ENCODE measurements at places on chromosomes 1 and 21.
A peak's percentile ranks its signal among the peaks of the same experiment; 100 is the strongest.

DNA sequence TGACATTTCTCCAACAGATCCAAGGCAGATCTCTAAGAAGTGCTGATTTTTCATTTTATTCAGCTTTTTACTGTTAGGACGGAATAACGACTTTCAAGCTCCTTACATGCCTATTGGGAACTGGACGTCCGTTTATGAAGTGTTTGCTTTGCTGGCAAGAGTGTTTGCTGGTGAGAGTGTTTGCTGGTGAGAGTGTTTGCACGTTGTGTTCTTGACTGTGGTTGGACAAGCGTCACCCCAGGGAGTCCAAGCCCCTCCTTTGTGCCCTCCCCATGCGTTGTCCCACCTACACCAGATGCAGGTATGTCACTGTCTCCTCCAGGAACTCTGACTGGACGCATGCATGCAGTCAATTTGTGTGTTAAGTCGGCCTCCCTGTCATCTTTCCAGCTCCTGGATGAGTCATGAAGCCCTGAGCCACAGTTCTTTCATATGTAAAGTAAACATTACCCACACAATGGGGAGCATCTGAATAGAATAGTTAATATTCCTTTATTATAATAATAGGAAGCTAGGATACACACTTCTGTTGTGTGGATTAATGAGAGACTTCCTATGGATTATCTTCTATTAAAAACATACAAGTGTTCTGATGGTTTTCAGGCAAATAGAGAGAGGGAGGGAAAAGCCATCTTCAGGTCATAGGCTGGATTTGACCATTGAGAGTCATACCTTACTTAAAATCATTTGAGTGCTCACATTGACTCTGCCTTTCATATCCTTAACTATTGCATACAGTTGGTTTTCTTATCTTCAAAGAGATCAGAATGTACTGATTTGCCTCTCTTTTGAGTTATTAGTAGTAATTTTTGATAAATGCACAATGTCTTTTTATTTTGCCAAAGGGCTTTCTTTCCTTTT is 119.2 kb downstream of the GALNT2 start:
- H3K4me3 ChIP-seq = peak overlapping the region; percentile 34
- no peaks in the 10 kb centered on the region for H3K27me3 ChIP-seq
- peaks cover 24% of the 10 kb centered on the region for H3K4me1 ChIP-seq
- DNase-seq = no peak
- H3K36me3 ChIP-seq = no peaks in the 10 kb centered on the region

GRCh38 chr1:107831921-107832320 is 133.1 kb downstream of the VAV3 start:
- peak overlapping the region; percentile 28 for H3K4me3 ChIP-seq
- no peaks in the 10 kb centered on the region for H3K27me3 ChIP-seq
- no peak for DNase-seq
- peaks cover 84% of the 10 kb centered on the region for H3K4me1 ChIP-seq
- no peaks in the 10 kb centered on the region for H3K36me3 ChIP-seq

DNA sequence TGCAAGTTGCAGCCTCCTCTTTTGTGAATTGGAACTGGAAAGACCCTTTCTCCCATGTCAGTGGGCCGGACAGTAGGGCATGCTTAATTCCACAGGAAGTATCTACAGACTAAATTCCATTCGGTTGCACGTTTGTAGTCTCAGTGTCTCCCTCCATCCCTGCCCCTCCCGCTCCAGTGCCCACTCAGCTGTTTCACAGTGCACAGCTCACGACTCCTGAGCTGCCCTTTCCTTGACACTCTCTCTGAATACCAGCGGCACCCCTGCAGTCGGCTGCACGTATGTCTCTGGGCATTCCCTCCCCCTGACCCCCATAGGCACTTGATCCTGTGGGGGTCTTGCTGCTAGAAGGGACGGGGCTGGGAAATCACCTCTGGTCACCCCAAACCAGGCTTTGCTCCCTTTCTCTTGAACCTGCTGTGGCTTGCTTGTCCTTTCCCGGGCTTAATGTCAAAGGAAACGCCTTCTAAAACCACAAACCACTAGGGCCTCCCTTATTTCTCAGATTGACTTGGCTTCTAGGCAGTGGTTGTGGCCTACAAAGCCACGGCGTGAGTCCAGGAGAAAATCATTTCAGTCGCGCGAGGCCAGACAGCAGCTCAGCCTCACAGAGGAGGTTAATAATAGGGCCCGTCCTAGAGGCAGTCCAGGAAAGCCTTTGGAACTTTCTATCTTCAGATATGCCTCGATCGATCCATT is 365.3 kb upstream of the PROX1 start:
- no peak for DNase-seq
- no peaks in the 10 kb centered on the region for H3K4me1 ChIP-seq
- no peaks in the 10 kb centered on the region for H3K36me3 ChIP-seq
- peaks cover 10% of the 10 kb centered on the region for H3K27me3 ChIP-seq
- H3K4me3 ChIP-seq = no peak overlapping the region
- no peak overlapping the region for H3K27ac ChIP-seq

GRCh38 chr1:172054172-172054571 is 212.9 kb downstream of the DNM3 start:
- H3K4me3 ChIP-seq = no peak overlapping the region
- no peaks in the 10 kb centered on the region for H3K27me3 ChIP-seq
- H3K36me3 ChIP-seq = no peaks in the 10 kb centered on the region
- no peak overlapping the region for H3K27ac ChIP-seq
- no peaks in the 10 kb centered on the region for H3K4me1 ChIP-seq

- peaks cover 8% of the 10 kb centered on the region for H3K4me1 ChIP-seq
- H3K27me3 ChIP-seq = no peaks in the 10 kb centered on the region
- no peak overlapping the region for H3K4me3 ChIP-seq
- DNase-seq = no peak
- no peak overlapping the region for H3K27ac ChIP-seq
Observed at GRCh38 chr1:153881751-153882150, 41.0 kb downstream of the GATAD2B start.

DNA sequence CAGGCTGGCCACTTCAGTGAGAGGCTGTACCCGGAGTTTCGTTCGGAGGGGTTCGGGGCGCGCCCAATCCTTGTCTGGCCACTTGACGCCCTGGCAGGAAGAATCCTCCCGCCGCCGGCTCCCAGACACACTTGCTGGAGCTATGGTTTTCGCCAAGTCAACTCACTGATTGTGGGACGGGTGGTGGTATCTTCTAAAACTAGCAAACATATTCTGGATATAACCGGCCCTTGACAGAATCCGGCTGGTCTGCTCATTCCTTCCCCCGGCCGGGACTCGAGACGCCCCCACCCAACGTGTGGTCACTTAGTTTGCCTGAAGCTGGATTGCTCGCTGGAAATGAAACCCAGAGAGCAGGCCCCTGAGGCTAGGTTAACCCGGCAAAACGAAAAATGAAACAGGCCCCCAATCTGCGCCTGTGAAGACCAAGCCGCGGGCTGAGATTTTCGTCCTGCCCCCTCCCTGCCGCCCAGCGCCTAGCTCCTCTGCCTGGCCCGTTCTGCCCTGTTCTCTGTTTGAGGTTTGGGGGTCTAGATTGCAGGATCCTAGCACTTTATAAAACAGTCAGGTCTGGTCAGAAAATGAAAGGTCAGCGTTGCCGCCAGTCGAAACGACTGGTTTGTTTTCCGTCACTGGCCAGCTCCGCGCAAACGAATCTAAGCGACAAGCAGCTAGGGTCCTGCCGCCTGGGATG is 4.6 kb downstream of the GFI1 start:
- H3K4me1 ChIP-seq = peaks cover 47% of the 10 kb centered on the region
- peak overlapping the region; percentile 98 for H3K4me3 ChIP-seq
- peaks cover 60% of the 10 kb centered on the region for H3K36me3 ChIP-seq
- DNase-seq = no peak
- H3K27ac ChIP-seq = peak overlapping the region; percentile 96

DNA sequence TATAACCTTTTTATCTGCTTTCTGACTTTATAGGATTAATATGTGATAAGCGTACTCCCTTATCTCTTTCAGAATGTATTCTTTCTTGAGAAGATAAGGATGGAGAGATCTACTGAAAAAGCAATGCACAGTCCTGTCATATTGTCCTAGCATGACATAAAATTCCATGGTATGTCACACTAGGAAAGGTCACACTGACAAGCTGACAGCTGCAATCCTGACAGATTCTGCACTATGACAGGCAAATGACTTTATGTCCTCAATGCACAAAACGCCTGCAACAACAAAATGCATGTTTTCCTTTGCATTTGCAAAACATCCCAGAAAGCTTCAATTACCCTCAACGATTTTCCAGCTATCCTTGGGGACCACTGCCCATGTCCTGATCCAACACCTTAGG is 393.8 kb downstream of the DSCAM start:
- H3K4me1 ChIP-seq = no peaks in the 10 kb centered on the region
- H3K36me3 ChIP-seq = no peaks in the 10 kb centered on the region
- no peak overlapping the region for H3K27ac ChIP-seq
- H3K4me3 ChIP-seq = no peak overlapping the region
- DNase-seq = no peak
- H3K27me3 ChIP-seq = no peaks in the 10 kb centered on the region

DNA sequence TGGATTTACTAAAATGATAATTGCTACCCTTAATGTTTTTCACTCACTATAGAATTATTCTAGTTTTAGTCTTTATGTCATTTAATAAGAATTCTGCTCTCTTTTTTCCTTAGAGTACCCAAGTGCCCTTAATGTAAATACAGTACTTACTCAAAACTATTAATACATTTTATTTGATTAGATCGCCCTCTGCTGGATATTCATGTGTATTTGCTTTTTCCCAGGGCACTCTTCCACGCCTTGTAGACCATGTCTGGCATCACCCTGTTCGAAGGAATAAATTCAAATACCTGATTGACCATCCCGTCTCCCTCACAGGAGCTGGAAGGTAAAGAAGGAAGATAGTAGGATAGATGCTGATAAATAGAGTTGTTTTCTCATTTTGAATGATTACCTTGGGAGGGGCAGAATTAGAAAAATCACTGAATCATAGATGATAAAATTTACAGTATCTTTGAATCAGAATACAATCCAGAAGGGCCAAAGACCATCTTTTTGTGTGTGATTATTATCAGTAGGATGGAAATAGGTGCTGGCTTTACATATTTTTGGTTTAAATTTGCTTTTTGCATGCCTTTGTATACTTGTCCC is 4.1 kb downstream of the AXDND1 start:
- H3K36me3 ChIP-seq = peaks cover 16% of the 10 kb centered on the region
- H3K4me3 ChIP-seq = no peak overlapping the region
- H3K4me1 ChIP-seq = peaks cover 13% of the 10 kb centered on the region
- no peak overlapping the region for H3K27ac ChIP-seq

GRCh38 chr1:26408604-26409003 is 2.0 kb upstream of the LIN28A start:
- DNase-seq = peak; percentile 78
- H3K4me1 ChIP-seq = peaks cover 16% of the 10 kb centered on the region
- peaks cover 4% of the 10 kb centered on the region for H3K36me3 ChIP-seq
- H3K27ac ChIP-seq = no peak overlapping the region

- H3K27me3 ChIP-seq = peaks cover 29% of the 10 kb centered on the region
- peak overlapping the region; percentile 63 for H3K27ac ChIP-seq
- peak overlapping the region; percentile 21 for H3K4me3 ChIP-seq
- no peak for DNase-seq
- H3K36me3 ChIP-seq = peaks cover 3% of the 10 kb centered on the region
- no peaks in the 10 kb centered on the region for H3K4me1 ChIP-seq
Observed at GRCh38 chr1:152906023-152906565, 2.3 kb upstream of the IVL start.

DNA sequence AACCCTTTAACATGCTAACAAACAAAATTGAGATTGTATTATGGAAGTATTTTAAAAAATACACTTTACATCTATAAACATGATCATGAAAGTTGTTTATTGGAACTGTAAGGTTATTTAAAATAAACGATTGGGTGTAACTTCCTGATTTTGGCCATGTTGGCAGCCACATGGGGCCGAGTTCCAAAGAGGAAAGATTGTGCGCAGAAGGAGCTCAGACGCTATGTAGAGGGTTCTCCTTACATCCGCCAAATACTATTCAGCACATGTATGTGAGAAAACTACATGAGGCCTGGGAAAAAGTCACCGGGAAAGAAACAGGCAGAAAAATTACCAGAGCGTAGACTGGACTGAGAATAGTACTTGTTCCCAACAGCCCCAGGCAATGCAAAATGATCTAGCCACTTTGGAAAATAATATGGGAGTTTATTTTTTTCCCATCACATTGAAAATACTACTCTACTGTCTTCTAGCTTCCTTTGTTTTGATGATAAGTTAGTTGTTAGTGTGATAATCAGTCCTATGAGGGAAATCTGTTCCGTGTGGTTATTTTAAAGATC is 35.7 kb upstream of the B3GALT2 start:
- peak overlapping the region; percentile 68 for H3K27ac ChIP-seq
- H3K27me3 ChIP-seq = no peaks in the 10 kb centered on the region
- H3K36me3 ChIP-seq = peaks cover 7% of the 10 kb centered on the region
- no peak overlapping the region for H3K4me3 ChIP-seq
- DNase-seq = no peak
- H3K4me1 ChIP-seq = peaks cover 16% of the 10 kb centered on the region
